ENCODE measurements at places on chromosomes 12 and 14.

- no peak for DNase-seq
These were observed 1.5 kb upstream of the BEGAIN start for GRCh38 chr14:100588671-100589070.

- DNase-seq = no peak
These were observed 392.6 kb downstream of the FUT8 start for GRCh38 chr14:65805113-65805473.

DNA sequence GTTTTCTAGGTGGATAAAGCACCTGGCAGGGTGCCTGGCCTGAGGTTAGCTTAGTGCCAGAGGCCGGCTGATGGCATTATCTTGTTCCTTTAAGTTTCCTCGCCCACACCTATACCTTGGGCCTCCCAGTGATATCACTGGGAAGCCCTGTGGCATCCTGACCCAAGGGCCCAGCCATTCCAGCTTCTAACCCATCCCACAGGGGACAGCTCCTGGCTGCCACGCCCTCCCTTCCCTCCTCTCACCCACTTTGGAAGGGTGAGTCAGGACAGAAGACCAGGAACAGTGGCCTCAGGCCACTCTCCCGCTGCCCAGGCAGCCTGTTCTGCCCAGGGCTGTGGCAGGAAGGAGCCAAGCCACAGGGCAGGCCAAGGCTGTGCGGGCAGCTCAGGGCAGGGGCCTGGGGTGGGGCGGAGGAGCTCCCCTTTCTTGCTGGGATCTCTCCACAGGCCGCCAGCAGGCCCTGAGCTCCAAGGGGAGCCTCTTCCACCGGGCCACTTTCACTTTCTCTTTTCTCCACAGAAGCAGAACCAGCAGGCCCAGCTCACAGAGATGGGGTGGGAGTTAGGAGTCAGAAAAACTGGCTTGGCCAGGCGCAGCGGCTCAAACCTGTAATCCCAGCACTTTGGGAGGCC lies 75.1 kb downstream of the IRF2BPL start:
- peak; percentile 77 for DNase-seq

GRCh38 chr14:73003681-73004080 lies 23.2 kb downstream of the ZFYVE1 start:
- DNase-seq = no peak

GRCh38 chr12:116404913-116405611 lies 127.6 kb upstream of the MED13L start:
- no peak for DNase-seq

DNA sequence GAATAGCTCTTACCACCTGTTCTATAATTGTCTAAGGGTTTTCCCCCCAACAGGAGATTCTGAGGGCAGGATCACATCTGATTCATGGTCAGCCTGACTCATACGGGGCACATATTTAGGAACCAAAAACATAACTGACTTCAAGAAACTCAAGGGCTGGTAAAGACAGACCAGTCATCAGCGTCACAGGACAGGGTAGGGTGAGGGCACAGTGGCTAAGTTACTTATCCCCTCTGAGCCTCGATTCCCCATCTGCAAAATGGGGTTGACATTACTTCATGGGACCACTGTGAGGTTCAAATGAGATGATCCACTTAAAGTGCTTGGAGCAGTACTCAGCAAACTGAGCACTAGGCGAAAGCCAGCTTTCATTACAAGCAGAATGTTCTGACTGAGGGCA lies 606 bp downstream of the CINP start:
- DNase-seq = peak; percentile 75

- DNase-seq = no peak
These were observed 76.1 kb downstream of the LRIG3 start for GRCh38 chr12:58844161-58844560.

DNA sequence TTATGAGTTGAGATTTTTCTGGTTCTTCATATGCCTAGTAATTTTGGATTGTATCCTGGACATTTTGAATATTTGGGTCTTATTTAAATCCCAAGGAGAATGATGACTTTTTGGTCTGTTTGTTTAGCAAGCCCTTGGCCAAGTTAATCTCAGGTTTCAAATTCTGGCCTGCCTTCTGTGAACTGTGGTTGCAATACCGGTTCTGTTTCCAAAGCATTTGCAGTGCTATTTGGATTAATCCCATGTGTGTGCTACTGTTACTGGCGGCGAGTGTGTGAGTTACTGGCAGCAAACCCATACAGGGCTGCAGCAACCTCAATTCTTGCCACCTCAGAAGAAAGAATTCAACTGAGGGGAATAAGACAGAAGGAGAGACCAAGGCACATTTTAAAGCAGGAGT lies 51.1 kb downstream of the TMEM260 start:
- DNase-seq = peak; percentile 27

GRCh38 chr12:132085291-132085635 lies 58.9 kb downstream of the DDX51 start:
- no peak for DNase-seq

GRCh38 chr12:64252681-64253080 lies 30.6 kb upstream of the KICS2 start:
- peak; percentile 85 for DNase-seq

DNA sequence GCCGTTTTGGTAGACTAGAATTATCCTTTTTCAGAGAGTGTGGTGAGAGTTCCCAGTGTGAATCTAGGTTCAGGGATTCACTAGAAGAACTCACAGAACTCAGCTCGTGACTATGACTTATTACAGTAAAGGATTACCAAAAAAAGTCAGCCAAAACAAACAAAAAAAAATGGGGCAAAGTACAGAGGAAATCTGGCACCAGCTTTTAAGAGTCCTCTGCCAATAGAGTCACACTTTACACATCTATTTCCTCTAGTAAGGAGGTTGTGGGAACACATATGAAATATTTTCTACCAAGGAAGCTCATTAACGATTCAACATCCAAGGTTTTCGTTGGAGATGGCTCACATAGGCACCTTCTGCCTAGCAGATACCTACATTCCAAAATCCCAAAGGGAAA lies 28.2 kb downstream of the TSPAN19 start:
- peak; percentile 77 for DNase-seq

GRCh38 chr12:120642826-120643225 lies 2.4 kb downstream of the CABP1 start:
- no peak for DNase-seq

DNA sequence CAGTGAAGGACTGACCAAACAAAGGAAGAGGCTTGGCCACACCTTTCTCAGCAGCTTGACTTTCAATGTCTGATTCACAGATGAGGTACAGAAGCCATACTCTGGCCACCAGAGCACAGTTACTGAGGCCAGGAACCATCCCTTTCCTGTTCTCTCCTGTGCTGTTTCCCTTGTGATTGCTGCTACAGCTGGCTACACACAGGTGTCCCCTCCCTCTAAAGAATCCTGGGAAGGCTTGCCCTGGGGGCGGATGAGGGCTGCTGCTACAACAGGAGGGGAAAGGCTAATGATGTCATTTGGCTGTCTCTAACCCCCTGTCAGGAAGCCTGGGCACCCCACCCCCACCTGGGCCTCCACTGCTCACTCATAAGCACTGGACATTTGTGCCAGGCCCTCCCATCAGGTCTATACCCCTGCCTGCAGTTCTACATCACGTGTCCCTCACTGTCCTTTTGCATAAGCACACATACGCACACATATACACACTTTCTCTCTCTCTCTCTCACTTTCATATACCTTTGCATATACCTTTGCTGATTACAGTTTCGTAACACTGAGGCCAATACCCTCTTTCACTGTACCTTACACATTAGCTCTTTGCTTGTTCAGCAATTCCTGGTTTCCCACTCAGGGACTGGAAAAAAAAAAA lies 41.4 kb downstream of the PRPF40B start:
- no peak for DNase-seq

GRCh38 chr12:132568301-132568700 lies 42.1 kb downstream of the LRCOL1 start:
- DNase-seq = no peak

GRCh38 chr12:24820872-24821271 lies 128.0 kb downstream of the BCAT1 start:
- DNase-seq = no peak

DNA sequence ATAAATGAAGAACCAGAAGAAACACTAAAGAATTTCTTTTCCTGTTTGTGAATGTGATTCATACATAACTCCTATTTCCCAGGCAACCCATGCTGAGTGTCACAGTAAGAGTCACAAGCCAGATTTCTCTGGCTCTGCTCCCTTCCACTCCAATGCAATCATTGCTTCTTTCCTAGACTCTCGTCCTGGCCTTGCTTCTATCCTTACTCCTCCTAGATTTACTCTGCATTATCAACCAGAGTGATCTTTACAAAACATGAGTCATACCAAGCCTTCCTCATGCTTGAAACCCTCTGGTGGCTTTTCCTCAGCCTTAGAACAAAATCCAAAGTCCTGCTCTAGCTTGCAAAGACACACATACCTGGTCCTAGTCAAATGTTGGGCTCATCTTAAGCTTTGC lies 13.3 kb downstream of the IL22 start:
- peak; percentile 76 for DNase-seq

DNA sequence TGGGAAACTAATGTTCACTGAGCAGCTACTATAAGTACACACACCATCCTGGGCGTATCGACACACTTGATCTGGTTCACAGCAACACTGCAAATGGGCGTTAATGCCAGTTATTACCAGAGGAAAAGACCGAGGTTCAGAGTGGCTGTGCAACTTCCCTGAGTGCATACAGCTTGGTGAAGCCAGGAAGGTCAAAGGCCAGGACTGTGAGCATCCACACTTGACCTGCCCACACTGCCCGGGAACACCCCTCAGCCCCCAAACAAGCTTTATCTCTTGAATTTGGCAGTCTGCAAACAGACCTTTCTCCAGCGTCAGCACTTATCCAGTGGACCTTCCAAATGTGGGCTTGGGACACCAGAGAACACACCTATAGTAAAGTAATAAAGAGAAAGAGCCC lies 312.6 kb downstream of the BCL11B start:
- DNase-seq = no peak

DNA sequence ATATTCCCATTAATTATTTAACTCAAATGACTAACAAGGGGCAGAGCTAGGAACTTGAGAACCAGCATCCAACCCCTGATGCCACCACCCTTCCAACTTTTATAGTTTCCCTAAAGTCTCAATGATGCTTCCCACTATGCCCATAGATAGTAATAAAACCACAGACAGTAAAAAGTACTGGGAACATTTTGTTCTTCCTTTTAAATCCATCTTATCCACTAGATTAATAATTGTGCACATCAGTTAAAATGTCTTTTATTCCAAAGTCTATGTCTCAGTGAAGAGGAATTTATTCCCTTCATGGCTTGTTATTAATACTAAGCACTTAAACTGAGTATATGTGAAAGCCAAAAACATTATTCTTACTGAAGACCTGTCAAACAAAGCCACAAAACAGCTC lies 45.8 kb downstream of the SINHCAF start:
- no peak for DNase-seq

GRCh38 chr14:68668531-68668930 lies 124.3 kb downstream of the ZFP36L1 start:
- DNase-seq = no peak

GRCh38 chr14:95981965-95982364 lies 57.2 kb upstream of the C14orf132 start:
- no peak for DNase-seq

DNA sequence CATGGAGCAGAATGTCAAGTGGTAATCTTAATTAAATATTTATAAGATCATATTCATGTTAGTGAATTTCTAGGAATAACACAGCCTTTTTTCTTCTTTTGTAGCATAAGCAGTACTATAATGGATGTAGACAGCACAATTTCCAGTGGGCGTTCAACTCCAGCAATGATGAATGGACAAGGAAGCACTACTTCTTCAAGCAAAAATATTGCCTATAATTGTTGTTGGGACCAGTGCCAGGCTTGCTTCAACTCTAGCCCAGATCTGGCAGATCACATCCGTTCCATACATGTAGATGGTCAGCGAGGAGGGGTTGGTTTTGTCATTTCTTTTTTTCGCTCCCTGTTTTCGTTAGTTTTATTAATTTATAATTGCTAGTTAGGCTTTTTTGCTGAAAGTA lies 23.1 kb downstream of the AEBP2 start:
- DNase-seq = no peak

DNA sequence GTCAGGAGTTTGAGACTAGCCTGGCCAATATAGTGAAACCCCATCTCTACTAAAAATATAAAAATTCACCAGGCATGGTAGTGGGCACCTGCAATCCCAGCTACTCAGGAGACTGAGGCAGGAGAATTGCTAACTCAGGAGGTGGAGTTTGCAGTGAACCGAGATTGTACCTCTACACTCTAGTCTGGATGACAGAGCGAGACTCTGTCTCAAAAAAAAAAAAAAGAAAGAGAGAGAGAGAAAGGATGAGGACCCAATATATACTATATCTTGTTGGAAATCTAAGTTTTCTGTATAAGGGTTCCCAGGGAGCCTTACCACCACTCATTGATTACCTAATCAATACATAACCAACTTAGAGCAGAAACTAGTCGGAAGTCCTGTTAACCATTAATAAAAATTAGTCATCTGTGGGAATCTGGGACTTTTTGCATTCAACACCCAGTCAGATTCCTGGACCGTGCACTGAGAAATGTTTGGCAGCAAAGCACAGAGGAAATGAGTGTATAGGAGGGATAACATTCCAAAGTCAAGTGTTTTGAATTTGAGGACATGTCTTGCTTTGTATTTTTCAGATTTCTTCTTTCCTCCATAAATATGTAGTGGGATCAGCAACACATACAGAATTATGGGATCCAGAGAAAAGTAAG lies 44.8 kb upstream of the NR2C1 start:
- DNase-seq = peak; percentile 90

GRCh38 chr14:31280132-31280870 lies 72.7 kb upstream of the HECTD1 start:
- no peak for DNase-seq

- no peak for DNase-seq
These were observed 40.1 kb downstream of the ZNF664 start for GRCh38 chr12:124013073-124013472.

GRCh38 chr14:50978888-50979287 lies 34.6 kb upstream of the PYGL start:
- no peak for DNase-seq

DNA sequence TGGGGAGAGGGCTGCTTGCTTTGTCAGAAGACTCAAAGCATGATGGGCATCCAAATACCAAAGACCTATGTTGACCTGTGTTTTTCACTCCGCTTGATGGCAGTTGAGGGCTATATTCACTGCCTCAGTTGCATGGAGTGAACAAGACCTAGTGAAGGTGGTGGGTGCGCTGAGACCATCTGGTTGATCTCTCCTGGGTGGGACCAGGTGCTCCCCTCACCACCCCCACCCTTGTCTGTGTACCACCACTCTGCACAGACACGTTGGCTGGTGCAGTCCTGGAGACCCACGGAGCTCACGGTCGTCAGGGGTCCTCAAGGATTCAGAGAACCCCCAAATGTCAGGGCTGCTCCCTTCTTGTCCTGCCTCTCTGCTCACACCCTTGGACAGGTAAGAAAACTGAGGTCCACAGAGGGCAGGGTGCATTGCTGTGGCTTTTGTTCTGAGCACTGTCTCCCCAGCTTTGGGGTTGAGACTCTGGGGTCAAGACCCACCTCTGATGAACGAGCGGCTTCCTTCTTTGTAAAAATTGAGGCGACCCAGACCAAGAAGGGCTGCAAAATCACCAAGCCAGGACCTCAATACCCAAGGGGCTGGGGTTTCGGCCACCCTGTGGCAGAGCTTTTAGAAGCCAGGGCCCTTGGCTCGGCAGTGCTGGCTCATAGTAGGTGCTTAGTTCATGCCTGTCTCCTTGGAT lies 166.3 kb upstream of the RTL1 start:
- DNase-seq = no peak

GRCh38 chr14:44149597-44149996 lies 357.5 kb downstream of the FSCB start:
- no peak for DNase-seq

GRCh38 chr12:6452944-6453630 lies 1.2 kb downstream of the TAPBPL start:
- no peak for DNase-seq

- no peak for DNase-seq
These were observed 31.9 kb upstream of the ATP2A2 start for GRCh38 chr12:110249105-110249504.

GRCh38 chr12:93789767-93790166 lies 112.6 kb downstream of the CRADD start:
- DNase-seq = no peak
